Femur (tissue), 1 donor: ENCODE measurements at places on chromosomes 16 and 17.

GRCh38 chr17:63933598-63933997 is 1.5 kb upstream of the CD79B start:
- no peak for DNase-seq

GRCh38 chr17:72788950-72789585 is 303.4 kb downstream of the SLC39A11 start:
- DNase-seq, result no peak

GRCh38 chr17:19714542-19715411 is 1.6 kb downstream of the SLC47A2 start:
- peak; percentile 18 for DNase-seq

DNA sequence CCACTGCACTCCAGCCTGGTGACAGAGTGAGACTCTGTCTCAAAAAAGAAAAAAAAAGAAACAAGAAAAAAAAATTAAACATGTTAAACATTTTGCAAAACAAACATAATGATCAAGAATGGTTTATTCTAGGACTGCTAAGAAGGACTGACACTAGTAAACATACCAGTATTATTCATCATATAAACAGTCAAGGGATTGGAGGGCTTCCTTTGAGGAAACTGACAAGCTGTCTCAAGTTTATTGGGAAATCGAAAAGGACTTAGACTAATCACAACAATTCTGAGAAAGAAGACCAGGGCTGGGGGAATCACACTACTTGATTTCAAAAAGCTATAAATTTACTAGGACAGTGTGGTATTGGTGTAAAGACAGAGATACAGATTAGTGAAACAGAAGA is 75.5 kb downstream of the MYH10 start:
- no peak for DNase-seq

- DNase-seq, result no peak
Observed at GRCh38 chr17:21454441-21454840, 78.3 kb downstream of the KCNJ12 start.

DNA sequence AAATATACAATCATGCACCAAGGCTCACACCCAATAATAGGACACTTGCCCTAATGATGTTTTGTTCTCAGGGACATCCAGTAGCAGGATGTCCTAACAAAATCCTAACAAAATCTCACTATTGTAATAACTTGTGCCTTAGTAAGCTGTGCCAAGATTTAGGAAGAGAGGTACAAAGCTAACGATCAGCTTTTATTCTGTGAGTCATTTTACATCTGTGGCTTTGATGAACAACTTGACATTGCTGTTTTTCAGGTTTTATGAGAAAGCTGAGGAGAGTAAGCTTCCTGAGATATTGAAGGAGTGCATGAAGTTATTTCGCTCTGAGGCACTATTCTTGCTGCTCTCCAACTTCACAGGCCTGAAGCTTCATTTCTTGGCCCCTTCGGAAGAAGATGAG is 18.9 kb downstream of the OGFOD1 start:
- DNase-seq, result no peak

DNA sequence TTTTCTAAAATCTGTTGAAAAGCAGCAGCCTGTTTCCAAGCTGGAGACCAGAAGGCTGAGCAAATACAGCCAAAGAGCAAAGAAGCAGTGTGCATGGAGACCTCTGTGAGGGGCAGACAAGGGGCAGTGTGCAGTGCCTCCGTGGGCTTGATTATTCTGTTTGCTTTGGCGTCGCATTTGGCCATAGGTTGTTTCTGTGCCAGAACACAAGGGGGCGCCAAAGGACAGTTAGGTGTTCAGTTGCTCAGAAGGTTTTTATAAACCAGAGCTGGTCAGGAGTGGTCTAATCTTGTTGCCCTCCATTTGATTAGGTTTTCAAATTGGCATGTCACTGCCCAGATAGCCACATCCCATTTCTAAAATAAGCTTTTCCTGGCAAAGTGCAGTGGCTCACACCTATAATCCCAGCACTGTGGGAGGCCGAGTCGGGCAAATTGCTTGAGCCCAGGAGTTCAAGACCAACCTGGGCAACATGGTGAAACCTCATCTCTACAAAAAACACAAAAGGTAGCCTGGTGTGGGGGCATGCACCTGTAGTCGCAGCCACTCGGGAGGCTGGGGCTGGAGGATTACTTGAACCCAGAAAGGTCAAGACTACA is 10.6 kb downstream of the MYH3 start:
- peak; percentile 88 for DNase-seq

GRCh38 chr16:17457997-17458396 is 12.8 kb downstream of the XYLT1 start:
- DNase-seq, result no peak

- DNase-seq, result no peak
Observed at GRCh38 chr17:35906191-35906925, 24.2 kb downstream of the RDM1 start.

- DNase-seq, result no peak
Observed at GRCh38 chr17:75265614-75266315, 4.1 kb downstream of the MRPS7 start.

GRCh38 chr16:86495756-86496261 is 14.5 kb upstream of the FOXF1 start:
- DNase-seq, result no peak

DNA sequence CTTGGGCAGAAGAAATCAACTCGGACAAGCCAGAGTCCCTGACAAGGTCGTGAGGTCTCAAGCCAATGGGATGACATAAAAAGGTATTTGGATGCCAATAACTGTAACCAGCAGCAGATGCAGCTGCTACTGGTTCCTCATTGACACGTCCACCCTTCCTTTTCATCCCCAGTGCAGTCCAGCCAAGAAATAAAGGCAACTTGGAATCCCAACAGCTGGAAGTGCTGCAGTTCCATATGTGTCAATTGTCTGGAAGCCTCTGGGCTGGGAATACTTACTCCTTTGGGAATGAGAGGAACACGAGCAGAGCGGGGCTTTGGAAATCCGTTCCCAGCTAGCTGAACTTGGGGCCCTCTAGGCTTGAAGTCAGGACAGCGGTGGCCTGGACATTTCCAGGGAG is 360.4 kb upstream of the ZFHX3 start:
- no peak for DNase-seq

DNA sequence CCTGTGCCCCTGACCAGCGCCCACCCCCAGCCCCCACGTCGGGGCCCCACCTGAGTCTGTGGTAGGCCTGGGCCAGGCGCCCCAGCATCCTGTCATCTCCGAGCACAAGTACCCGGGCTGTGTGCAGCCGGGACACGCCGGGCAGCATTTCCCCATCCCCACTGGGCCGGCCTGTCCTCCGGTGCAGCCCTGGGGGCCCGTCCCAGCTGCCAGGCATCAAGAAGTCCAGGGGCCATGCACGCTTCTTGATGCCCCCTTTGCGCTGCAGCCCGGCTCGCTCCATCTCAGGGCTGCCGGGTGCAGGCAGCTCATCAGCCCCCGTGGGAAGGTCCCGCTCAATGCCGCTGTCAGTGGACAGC is 29.3 kb upstream of the MFSD6L start:
- DNase-seq, result no peak

- no peak for DNase-seq
Observed at GRCh38 chr17:38619451-38619795, 13.7 kb upstream of the SRCIN1 start.

DNA sequence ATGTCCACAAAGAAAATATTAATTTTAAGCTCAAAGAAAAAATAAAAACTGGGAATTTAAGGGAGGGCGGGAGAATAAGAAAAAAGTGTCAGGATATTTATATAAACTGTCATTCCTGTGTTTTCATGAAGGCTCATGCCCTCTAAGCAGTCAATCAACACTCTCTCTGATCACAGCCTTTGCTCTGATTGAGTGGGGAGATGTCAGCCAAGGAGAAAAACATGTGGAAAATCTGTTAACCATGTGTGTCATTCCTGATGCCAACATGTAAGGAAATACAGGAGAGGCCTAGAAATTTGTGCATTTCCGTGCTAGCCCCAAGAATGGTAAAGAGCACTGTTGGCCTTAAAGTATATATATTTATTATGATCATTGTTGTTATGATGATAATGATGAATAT is 137.9 kb upstream of the IRX5 start:
- DNase-seq, result no peak

DNA sequence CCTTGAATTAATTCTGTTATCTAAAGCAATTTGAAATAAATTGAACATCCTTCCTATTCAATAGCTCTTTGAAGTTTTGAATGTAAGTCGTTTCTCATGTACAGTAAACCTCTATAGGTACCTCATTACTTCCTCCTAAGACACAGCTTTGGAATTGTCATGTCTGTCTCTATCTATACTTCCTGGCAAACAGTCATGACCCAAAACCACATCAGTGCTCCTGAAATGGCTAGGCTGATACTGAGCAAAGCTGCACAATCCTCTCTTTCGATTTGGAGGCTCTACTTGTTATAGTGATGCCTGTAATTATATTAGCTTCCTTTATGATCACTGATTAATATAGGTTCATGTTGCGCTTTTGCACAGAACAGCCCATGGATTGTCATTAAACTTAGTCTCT is 110.1 kb downstream of the ADAMTS18 start:
- DNase-seq, result no peak

DNA sequence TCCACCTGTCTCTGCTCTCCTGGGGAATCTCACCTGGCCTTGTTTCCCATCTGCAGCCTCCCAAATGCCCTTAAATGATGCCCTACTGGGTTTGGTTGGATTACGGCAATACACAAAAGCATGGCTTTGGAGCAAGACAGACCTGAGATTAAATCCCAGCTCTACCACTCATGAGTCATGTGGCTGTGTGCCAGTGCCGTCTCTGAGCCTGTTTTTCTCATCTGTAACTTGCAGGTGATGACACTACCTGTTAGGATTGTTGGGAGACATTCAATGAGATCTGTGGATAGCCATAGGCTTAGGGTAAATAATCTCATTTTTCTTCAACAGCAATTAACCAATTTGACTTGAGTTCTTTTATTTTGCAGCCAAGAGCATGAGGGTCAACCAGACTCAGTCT is 240.3 kb downstream of the MAF start:
- no peak for DNase-seq

DNA sequence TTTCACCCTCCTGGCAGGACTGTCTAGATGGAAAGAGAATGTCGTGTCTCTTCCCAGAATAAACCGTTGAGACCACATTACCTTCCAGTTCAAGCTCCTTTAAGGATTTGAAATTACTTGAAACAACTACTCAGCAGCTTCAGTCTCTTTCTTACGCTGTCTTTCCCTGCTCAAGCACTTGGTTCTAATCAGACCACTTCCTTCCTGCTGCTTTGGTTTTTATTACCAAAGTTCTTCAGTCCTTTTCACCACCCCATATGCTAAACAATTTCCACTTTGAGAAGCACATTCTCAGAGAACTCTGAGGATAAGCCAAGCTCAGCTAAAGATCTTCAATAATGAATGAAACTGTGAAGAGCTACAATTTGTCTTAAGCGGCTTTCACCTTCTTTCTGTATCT is 105.4 kb downstream of the STX8 start:
- DNase-seq, result no peak

- no peak for DNase-seq
Observed at GRCh38 chr16:73092236-73092781, 44.4 kb upstream of the ZFHX3 start.

DNA sequence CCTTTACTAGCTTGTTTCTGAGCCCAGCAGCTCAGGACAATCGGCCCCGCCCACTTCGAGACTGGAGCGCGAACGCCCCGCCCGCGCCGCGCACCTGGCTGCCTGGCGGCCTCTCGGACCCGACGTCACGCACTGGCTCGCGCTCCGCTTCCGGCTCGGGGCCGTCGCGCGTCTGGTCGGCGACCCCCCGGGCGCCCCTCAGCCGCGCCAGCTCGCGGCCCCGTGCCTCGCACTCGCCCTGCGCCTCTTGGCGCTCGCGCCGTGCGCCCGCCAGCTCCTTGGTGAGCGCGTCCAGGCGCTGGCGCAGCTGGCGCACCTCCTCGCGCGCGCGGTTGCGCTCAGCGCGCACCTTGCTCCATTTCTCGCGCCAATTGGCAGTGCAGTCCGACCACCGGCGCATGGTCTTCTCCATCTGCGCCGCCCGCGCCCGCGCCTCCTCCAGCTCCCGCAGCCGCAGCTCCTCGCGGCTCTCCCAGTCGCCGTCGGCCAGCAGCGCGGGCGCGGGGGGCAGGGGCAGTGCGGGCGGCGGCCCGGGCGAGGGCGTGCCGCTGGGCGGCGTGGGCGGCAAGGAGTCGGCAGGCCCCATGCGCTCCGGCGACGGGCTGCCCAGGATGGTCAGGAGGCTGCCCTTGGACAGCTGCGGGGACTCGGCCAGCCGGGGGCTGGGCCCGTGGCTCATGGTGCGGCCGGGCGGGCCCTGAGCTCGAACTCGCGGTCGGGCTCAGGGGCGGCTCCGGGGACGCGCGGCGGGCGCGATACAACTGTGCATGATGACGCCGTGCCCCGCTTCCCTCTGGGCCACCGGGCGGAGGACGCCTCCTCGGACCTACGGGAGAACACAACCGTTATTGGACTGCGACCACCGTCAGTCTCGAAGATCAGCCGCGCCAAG is 7.6 kb downstream of the CCDC102A start:
- DNase-seq, result peak; percentile 23

- DNase-seq, result no peak
Observed at GRCh38 chr16:35506898-35507194, 2047.4 kb downstream of the TP53TG3F start.

DNA sequence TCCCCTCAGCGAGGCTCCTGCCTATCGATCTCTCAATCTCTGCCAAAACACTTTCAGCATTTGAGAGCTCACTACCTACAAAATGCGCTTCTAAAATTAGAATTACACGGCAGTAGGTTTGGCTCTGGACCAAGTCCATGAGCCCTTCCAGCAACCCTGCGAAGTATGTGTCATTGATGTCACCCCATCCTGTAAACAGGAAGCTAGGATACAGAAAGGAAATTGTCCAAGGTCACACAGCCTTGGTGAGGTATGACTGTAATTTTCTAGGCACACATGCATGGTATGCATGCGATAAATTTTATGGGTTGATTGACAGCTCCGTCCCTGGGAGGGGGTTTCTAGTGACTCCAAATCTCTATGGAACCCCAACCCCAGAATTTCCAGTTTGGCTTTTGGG is 330.3 kb upstream of the CDH5 start:
- no peak for DNase-seq

DNA sequence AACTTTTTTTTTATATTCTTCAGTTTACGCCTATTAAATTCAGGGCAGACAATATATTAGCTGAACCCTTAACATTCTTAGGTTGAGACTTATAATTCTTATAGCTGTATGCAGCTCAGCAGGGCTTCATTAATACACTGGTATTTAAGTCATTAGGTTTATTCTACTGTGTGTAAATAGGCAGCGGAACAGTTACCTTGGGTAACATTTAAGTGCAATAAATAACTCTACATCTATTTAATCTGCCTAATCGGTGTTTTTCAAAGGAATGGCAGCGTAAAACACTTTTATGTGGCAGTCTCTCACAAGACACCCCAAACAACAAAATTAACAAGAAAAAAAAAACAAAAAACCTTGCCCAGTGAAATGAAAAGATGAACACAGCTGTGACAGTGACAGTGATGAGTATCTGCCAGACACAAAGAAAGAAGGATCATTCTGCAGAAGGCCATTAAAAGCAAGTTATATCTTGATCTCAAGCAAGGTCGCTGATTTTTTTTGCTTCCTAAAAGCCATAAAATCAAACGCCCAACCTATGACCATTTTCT is 32.6 kb downstream of the KCNJ2 start:
- no peak for DNase-seq
